IMR-90 (cell line): ENCODE measurements at places on chromosomes 13 and 19. TPM values are rescaled to one million over a fixed set of nuclear protein-coding genes. Genes with fewer than 3 reads are reported as not detected.

DNA sequence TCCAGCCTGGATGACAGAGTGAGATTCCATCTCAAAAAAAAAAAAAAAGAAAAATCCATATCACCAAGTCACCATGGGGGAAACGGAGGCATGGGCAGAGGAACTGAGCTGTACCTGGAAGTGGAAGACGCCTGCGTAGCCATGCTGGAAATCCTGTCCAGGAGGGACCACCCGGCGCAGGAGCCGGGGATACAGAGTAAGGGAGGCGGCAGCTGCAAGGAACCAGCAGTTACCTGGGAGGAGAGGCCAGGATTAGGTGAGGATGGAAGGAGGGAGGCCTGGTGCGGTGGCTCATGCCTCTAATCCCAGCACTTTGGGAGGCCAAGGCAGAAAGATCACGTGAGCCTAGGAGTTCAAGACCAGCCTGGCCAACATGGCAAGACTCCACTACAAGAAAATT is 2.0 kb downstream of the CAPN12 start:
- no peak for DNase-seq

- no peak for DNase-seq
These were observed 91.6 kb downstream of the FGF9 start for GRCh38 chr13:21762512-21762911.

DNA sequence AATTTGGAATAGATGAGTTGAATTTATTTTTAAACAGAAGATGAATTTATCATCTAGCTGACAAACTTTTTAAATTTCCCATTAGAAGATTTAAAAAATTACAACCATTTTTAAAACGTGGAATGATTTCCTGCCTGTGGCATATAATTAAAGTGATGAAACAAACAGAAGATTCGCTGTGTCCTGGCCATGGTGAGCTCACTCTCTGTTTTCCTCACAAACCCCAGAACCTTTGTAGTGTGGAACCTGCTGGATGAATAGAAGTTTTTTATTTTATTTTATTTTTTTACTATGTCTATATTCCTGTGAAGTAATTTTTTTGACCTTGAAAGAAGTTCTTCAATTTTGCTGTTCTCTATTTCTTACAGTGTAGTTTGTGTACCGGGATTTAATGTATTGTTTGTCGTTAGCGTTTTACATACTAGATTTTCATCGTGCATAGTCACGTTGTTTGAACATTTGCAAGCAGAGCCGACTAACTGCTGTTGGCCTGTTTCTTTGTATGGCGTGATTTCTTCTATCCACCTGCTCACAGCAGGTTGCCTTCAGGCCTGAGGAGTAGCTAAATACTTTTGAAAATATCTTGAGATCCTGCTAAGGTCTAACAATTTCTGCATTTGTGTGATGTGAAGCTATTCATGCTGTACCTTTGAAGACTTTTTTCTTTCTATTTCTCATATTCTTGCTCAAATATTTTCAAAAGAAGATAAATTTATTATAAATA is 149.2 kb downstream of the GGACT start:
- DNase-seq, result no peak

DNA sequence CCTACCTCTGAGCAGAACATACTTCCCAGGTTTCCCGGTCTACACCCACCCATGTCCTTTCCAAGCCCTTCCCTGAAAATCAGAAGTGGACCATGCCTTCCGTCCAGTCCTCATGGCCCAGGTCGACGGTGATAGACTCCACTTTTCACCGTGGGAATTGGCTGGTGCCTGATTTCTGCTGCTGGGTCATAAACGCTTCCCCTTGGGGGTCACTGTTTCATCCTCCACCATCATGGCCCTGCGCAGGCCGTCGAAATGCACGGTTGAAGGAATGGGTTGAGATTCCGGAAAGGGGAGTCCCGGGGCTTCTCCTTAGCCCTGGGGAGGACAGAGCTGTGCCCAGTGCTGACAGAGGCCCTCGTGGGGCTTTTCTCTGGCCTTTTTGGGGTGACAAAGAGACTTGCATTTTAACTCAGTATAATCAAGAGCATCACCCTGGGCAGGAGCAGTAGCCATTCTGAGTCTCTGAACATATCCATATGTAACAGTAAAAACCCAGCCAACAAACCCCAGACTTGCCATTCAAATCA is 75.5 kb downstream of the SOX1 start:
- no peak for DNase-seq

DMKN gene
- 2.2 and 2.4 TPM in 2 replicates for polyA plus RNA-seq

- peak; percentile 57 for DNase-seq
These were observed 160.4 kb upstream of the SGCG start for GRCh38 chr13:23020246-23020843.

DNA sequence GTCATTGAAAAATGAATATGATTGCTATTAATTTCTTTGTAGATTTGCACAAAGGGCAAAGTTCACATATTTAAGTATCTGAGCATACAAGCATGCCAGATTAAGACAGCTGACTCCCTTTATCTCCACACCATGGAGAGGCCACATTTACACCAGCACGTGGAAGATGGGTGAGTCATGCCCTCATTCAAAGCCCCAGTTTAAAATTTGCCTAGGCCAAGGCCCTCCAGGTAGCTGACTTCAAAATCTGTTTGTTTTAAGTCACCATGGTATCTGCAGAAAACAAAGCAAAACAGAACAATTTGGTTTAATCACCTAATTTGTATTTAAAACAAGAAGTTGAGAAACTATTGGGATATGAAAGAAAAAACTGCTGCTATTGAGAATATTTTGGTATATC is 109.2 kb downstream of the ESD start:
- DNase-seq, result peak; percentile 46

TNNT1 gene
- polyA plus RNA-seq, result 2.5 and 2.6 TPM in 2 replicates

GRCh38 chr13:35926859-35927530 is 204.2 kb downstream of the DCLK1 start:
- peak; percentile 30 for DNase-seq

- DNase-seq, result no peak
These were observed 93.2 kb downstream of the TSHZ3 start for GRCh38 chr19:31255831-31256592.

GRCh38 chr19:47573071-47574026 is at the start of gene ZNF541:
Gene ZNF541, minus strand, starts transcription at chr19:47573148. Its CDS starts 17,292 bp downstream, at chr19:47555856.
- DNase-seq, result peak; percentile 12

DNA sequence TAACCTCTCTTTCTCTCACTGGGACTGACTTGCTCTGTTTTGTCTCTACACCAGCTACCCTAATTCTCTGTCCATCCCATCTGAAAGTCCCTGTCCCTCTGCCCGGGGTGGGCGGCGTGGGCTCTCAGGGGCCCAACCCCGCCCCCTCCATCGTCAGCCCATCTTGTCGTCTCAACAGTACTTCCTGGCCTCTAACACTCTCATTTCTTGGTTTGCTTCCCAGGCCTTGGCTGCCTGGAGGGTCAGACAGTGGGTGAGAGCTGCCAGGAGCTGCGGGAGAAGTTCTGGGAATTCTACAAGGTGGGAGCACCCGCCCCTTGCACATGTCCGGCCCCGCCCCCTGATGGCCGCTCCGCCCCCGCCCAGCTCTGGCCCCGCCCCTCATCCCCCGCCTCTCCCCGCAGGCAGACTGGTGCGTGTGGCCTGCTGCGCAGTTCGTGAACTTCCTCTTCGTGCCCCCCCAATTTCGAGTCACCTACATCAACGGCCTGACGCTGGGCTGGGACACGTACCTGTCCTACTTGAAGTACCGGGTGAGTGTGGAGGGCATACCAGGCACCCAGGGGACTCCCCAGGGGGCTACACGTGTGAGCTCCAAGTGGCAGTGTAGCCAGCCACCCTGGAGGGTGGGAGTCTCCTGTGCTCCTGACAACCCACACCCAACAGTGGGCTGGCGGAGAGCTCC is 1.7 kb downstream of the MPV17L2 start:
- peak; percentile 34 for DNase-seq

DNA sequence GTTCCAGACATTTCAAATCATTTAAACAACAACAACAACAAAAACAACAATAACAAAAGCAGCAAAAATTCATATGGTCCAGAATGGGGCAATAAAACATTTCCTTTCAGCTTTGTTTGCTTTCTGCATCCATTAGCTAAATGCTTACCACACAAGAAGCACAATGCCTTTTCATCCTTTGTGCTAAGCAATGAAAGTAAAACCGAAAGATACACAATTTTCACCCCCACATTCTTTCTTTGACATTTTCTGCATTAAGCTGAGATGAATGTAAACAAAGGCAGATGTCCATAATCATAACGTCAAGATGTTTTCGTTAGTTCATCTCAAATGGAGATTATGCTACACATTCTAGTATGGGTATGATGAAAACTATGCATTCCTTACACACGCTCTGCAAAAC is 568.5 kb downstream of the SLITRK6 start:
- peak; percentile 72 for DNase-seq

DNA sequence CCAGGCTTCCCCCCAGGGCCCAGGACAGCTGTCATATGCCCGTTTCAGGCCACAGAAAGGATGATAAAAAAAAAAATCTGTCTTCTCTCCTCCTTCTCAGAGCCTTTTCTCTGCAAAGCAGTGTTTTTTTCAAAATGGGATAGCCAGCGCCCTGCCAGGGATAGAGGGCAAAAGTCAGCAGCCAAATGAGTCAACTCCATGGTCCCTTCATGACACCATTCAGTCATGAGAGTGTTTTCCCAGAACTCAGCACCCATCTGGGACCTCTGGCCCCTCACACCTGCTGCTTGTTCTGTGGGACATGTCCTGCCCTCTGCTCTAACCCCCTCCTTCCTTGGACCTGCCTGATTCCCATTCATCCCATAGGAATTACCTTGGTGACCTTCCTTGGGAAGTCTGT is 95.0 kb downstream of the CYSLTR2 start:
- DNase-seq, result peak; percentile 23

PDX1 gene
- polyA plus RNA-seq, result not detected in 2 replicates

- DNase-seq, result no peak
These were observed 10.8 kb downstream of the ALOX5AP start for GRCh38 chr13:30745906-30746686.

DNA sequence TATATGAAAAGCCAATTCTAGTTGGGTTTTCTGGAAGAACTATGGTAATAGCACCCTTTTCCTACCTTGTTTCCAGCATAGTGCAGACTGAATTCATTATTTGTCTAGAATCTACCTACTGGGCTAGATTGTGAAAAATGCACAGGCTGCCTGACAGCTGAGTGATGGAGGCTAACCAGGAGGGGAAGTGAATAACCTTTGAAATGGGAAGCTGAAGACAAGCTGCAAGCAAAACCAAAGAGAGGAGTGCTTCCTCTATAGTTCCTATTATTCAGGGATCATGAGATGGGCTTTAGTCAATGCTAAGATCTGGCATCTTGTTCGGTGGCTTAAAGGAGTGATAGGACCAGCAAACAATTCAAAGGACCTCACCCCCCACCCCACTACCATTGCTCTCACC is 26.9 kb downstream of the MZT1 start:
- DNase-seq, result no peak

DNA sequence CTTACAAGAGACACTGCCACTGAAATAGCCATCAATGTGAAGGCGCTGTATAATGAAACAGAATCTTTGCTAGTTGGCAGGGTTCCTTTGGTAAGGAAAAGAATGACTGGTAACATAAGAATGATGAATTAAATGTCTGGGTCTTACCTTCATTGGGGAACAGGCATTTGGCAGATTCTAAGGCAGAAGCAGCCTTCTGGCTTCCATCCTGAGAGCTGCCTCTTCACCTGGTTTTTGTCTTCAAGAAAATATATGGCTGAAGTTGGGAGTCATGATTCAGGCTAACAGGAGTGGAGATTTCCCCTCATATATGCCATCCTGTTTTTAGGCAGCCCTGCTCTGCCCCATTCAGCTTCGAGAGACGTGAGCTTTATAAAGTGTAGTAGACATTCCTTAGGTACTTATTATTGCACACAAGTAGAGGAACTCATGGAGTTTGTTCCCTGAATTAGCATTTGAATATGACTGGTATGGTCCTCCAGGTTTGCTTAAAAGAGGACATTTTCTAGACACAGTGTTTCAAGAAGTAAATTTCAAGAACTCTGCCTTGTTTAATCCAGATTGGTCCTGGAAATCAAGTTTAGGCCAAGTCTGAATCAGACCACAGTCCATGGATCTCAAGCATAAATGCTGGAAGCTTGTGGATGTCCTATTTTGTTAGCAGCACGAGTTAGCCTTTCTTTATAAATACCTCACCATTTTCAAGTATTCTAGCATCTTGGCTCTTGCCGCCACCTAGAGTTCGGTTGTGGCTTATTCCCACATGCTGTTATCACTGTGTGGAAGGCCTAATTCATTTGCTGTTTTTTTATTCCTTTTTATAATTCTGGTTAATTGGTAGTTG is 56.2 kb upstream of the AKAP11 start:
- peak; percentile 60 for DNase-seq

- peak; percentile 55 for DNase-seq
These were observed 304.4 kb downstream of the NALCN start for GRCh38 chr13:101111894-101112293.

GRCh38 chr19:12913851-12914690 is 5.0 kb downstream of the SYCE2 start:
- no peak for DNase-seq

DNA sequence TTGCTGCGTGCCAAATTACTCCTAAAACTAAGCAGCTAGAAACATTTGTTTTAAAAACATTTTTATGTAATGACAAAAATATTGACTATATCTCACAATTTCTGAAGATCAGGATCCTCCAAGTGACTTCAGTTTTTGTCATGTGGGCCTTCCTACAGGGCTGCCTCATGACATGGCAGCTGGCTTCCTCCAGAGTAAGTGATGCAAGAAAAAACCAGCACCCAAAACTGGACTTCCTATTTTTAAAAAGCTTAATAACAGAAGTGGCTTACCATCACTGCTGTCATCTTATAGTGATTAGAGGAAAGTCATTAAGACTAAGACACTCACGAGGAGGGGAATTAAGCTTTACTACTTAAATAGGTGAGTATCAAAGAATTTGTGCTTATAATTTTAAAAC is 681.7 kb downstream of the PCDH17 start:
- DNase-seq, result no peak

DNA sequence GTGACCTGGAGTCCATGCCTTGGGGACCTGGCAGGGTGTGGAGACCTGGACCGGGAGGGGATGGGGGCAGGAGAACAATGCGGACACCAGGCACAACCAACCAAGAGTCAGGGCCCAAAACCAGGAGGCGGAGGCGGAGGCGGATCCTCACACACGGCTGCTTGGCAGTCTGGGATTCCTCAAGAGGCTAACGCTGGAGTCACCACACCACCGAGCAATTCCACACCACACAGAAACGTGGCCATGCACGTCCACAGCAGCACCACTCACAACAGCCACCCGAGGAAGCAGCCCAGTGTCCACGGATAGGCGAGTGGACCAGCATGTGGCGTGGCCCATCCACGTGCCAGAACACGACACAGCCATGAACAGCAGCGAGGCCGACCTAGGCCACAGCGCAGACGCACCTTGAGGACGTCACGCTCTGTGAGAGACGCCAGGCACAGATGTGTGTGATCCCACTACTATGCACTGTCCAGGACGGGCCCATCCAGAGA is 17.7 kb downstream of the SBNO2 start:
- no peak for DNase-seq

DNA sequence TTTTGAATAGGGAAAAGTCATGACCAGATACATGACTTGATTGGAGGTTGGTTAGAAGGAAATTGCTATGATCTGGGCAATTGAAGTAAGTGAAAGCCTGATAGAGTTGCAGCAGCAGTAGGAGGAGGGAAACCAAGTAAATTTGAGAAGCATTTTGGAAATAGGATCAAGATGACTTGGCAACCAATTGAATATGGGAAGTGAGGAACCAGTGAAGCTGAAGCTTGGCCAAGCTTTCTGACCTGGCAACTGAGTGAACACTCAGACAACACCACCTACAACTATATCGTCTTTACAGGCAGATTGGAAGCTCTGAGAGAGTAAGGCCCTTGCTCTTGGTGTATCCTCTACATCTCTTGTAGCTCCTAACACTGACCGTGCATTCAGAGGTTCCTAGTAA is 16.2 kb upstream of the KATNAL1 start:
- DNase-seq, result no peak
